ENCODE measurements at places on chromosomes 3 and 15.

DNA sequence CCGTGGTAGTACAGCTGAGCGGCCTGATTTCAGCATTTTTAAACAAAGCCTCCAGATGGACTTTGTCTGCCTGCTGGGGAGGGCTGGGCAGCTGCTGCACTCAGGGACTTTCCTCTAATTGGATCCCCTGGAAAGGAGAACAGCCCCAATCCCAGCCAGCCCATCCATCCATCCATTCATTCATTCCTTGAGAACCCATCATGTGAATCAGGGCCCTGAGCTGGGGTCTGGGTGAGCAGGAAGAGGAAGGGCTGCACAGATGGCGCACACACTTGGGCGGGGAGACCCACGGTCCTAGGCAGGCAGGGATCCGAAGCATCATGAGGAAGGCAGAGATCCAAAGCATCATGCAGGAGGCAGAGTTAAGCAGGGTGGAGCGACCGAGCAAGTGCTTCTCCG lies 45.7 kb downstream of the TPRA1 start:
- no peak for DNase-seq

- DNase-seq = peak; percentile 39
These were observed 23.8 kb downstream of the MEIS2 start for GRCh38 chr15:37076543-37076942.

DNA sequence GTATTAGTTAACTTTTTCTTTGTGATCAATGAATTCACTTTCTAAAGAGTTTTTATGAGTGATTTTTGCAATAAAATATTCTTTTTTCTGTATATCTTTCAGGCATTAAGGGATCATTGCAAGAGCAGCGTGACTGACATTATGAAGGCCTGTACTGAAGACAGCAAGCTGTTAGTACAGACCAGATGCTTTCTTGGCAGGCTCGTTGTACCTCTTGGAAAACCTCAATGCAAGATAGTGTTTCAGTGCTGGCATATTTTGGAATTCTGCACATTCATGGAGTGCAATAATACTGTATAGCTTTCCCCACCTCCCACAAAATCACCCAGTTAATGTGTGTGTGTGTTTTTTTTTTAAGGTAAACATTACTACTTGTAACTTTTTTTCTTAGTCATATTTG lies 24.4 kb downstream of the SELENOT start:
- DNase-seq = peak; percentile 12

- no peak for DNase-seq
These were observed 5.1 kb downstream of the SCAMP2 start for GRCh38 chr15:74868059-74868458.

DNA sequence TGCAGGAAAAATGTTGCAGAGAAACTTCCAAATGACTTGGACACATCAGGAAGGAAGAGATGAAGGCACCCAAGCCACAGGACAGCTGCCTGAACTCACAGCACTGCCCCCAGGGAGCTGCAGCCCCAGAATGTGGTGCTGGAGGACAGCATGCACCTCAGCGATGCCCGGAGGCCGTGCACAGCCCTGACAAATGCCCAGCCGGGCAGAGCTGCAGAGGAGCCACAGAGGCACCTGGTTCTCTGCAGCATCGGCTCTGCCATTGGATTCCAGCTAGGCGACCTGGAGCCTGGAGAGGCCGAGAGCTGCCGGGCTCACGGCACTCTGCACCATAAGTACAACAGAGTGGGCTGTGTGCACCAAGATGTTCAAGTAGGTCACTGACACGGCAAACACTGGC lies 97.5 kb downstream of the OCA2 start:
- no peak for DNase-seq

DNA sequence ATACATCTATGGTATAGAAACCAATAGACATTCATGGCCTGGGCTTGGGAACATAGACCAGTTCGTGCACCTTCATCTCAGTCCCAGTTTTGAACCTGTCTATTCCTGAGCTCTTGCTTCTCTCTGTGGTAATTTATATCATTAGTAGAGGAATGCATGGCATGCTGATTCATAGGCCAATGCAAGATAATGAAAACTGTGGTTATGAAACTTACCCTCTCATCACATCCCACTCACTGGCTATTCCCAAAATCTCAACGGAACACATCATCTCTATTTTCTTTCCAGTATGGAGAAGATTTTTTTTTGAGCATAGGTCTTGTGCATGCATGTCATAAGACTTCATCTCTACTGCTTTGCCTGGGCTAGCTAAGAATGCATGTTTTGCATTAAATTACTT lies 18.7 kb upstream of the P2RY12 start:
- peak; percentile 88 for DNase-seq

GRCh38 chr3:14946236-14946635 lies 1.1 kb upstream of the NR2C2 start:
- no peak for DNase-seq

DNA sequence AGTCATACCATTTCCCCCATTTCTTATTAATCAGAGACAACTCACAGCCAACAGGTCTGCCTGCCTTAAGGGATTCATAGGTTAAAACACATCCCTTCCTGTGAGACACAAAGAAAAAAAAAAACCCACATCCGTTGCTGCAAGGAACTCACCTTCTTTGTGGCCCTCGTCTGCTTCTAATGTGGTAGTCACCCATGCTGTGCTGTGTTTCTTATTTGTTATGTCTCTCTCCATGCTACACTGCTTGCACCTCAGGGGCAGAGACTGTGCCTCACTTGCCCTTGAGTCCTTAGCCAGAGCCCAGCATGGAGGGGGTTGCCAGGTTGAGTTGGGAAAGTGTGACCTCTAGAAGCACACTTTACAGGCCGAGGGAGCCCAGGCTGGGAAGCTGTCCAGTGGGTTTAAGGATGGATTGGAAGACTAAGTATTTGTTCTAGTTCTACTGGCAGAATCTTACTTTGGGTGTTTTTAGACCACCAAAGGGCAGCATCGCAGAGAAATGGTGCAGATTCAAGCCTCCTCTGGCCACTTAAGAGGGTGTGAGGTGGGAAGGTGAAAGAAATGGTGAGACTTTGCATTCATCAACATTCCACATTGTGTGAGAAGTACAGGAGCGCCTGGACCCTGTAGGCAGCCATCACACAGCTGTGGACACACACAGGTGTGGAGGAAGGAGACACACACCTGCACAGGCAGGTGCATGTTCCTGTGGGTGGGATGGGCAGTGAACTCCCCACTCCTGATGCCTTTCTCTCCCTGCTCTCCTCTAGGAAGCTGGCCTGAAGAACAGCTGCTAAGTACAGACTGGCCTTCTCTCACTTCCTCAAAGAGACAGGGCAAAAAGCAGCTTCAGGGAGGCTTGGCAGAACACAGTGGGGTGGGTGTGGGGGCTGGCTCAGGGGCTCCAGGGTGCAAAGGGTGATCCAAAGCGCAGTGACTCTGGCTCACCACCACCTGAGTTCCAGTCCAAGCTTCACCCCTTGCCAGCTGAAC lies 48.8 kb downstream of the GLB1 start:
- DNase-seq = no peak

DNA sequence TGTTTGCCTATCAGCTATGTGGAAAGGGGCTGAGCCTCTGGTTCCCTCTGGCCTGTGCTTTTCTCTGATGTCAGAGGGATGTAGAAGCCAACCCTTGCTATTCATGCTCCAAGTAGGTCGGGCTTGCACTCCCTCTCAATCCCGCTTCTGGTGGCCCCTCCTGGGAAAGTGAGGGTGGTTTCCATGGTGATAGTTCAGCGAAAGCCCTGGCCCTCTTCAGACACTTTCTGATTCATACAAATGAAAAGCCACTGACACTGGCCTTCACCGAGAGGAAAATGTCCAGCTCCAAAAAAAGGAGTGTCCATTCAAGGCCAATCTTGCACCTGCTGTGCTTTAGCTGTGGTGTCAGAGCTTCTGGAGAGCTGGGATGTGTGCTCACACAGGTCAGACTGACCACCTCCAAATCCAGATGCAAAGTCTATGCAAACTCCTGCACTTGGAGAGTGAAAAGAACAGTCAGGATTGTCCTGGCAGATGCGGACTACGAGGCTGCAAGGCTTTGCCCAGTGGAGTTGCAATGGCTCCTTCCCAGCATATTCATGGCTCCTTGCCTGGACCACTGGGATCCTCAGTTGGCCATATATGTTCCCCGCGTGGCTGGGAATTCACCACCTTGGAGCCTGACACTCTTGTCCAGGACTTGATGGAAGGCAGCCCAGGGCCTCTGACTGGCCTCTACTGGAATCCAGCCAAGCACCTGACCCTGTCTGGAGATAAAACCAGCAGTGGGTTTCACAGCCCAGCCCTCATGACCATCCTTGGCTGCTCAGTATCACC lies 96.6 kb downstream of the CEMIP start:
- no peak for DNase-seq

DNA sequence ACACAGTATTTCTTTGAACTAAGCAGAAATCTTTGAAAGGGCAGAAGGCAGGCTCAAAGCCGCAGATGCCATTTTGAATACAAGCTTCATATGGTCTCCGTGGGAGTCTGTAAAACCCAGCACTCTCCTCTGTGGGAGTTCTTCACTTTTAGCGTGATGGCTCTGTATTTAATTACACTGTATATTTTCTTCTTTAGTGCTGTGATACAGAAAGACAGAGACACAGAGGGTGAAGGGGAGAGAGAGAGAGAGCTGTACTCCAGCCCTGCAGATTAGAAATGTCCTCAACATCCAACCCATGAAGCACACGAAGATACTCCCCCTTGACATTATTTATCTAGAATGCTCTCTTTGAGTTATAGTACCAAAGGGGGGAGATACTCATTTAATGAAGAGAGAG lies 752.6 kb upstream of the NR2F2 start:
- no peak for DNase-seq

- peak; percentile 47 for DNase-seq
These were observed 6.2 kb downstream of the CLDN11 start for GRCh38 chr3:170424879-170425278.

- no peak for DNase-seq
These were observed 84.1 kb downstream of the ABHD5 start for GRCh38 chr3:43774799-43775198.

- no peak for DNase-seq
These were observed 52.6 kb downstream of the CCK start for GRCh38 chr3:42213417-42213816.

DNA sequence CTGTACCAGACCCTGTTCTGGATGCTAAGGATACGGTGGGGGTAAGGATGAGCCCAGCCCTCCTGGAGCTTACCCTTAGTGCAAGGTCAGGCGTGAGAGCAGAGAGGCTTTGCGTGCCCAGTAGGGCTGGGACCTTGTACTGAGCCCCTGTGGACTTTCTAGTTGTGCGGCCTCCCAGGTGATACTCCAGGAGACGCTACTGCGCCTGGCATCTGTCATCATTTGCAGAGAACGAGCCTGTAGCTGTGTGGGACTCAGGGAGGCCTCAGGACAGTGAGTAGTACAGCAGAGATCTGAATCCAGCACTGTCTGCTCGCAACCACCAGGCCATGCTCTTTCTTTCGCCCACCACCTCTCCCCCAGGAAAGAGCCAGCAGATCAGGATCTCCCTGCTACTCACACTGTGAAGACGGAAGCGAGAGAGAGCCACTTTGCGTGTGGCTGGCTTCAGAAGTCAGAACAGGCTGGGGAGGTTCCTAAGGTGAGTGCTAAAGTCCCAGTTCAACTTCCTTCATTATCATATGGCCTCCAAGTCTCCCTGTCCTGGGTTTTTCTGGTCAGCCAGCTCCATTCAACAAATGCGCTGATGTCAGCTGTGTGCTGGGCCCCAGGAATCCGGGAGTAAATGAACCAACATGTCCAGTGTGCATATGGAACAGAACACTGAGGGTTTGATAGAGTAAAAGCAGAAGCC lies 38.2 kb upstream of the ITGA11 start:
- DNase-seq = no peak

- DNase-seq = peak; percentile 24
These were observed 166.0 kb downstream of the ARRDC4 start for GRCh38 chr15:98126326-98127085.

DNA sequence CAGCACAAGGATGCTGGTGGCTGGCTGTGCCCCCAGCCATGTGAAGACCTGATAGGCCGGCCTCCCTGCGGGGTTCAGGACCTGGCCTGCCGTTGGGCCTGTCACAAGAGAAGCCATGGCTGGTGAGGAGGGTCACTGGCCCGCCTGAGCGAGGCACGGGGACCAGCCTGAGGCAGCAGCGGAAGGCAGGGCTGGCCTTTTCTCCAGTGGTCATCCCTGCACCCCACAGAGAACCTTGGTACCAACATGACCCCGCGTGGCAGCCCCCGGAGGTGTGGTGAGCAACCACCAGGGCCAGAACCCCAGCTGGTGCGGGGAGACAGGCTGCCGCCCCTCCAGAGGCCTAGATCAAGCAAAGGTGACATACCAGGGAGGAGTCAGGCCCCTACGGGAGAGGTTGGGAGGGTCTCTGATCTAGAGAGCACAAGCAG lies 134.1 kb upstream of the MEF2A start:
- DNase-seq = no peak

GRCh38 chr3:72317491-72317890 lies 530.8 kb downstream of the SHQ1 start:
- no peak for DNase-seq

GRCh38 chr3:183809270-183809669 lies 16.1 kb downstream of the MAP6D1 start:
- no peak for DNase-seq

GRCh38 chr15:59555696-59556095 lies 55.9 kb upstream of the GCNT3 start:
- no peak for DNase-seq

GRCh38 chr3:61807865-61808276 lies 246.5 kb downstream of the PTPRG start:
- peak; percentile 40 for DNase-seq

- no peak for DNase-seq
These were observed 1.5 kb upstream of the CD200R1L start for GRCh38 chr3:112848196-112848595.

- DNase-seq = peak; percentile 51
These were observed 18.8 kb downstream of the PLA2G4F start for GRCh38 chr15:42137461-42138261.

DNA sequence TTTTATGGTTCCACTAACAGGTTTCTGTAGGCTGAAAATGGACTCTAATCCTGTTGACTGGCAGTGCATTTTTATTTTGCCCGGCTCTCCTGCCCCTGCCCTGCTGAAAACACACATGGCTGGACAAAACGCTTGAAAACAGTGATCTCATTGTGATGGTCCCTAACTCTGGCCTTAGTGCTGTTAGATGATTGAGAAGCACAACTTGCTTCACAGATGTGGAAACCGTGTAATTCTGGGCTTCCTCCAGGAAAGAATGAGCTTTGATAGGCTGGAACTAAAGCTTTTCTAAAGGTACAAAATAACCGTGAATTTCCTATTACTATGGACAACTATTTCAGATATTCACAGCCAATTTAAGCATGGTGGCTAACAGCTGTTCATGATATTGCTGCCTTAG lies 121.4 kb downstream of the VGLL3 start:
- no peak for DNase-seq

Measured in fibroblast of skin of right quadriceps (primary cell).